ENCODE measurements at places on chromosomes 16 and 17. TPM values are rescaled to one million over a fixed set of nuclear protein-coding genes. Genes with fewer than 3 reads are reported as not detected.
A peak's percentile ranks its signal among the peaks of the same experiment; 100 is the strongest.

KCNAB3 gene
- 1.0 TPM for total RNA-seq

CD300H gene
- not detected for total RNA-seq

TM4SF5 gene
- not detected for total RNA-seq

RASL10B gene
- 23.1 TPM for total RNA-seq

MT1E gene
- total RNA-seq: 31.0 TPM

GFAP gene
- 4.0 TPM for total RNA-seq

HNF1B gene
- total RNA-seq: 0.04 TPM

- H3K27ac ChIP-seq: no peak overlapping the region
- no peaks in the 10 kb centered on the region for H3K4me1 ChIP-seq
- H3K36me3 ChIP-seq: no peaks in the 10 kb centered on the region
- no peak for DNase-seq
Observed at GRCh38 chr17:82881900-82882714, 42.3 kb upstream of the ZNF750 start.

DNA sequence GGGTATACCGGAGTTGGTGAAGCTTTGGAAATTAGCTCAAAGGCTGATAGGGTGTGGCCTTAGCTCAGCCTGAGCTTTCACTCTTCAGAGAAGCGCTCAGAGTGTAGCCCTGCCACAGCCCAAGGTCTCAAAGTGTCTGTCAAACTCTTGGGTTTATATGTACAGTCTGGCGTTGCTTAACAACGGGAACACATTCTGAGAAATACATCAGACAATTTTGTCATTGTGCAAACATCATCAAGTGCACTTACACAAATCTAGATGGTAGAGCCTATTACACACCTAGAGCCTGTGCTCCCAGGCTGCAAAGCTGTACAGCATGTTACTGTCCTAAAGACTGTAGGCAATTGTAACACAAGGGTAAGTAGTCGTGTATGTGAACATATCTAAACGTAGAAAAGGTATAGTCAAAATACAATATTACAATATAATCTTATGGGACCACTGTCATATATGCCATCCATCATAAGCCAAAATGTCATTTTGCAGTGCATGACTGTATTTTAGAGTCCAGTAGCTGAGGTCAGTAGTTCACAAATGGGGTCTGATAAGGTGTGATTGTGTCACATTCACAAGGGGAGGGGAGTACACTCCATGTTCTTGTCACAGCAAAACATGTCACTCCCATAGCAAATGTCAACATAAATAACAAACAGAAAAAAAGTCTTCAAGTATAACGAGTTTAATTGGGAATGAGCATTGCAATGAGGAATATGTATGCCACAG lies 20.6 kb downstream of the CHAD start:
- H3K27me3 ChIP-seq: no peaks in the 10 kb centered on the region
- no peak overlapping the region for H3K27ac ChIP-seq
- no peak for DNase-seq
- peaks cover 9% of the 10 kb centered on the region for H3K4me1 ChIP-seq
- no peak overlapping the region for H3K4me3 ChIP-seq

DNA sequence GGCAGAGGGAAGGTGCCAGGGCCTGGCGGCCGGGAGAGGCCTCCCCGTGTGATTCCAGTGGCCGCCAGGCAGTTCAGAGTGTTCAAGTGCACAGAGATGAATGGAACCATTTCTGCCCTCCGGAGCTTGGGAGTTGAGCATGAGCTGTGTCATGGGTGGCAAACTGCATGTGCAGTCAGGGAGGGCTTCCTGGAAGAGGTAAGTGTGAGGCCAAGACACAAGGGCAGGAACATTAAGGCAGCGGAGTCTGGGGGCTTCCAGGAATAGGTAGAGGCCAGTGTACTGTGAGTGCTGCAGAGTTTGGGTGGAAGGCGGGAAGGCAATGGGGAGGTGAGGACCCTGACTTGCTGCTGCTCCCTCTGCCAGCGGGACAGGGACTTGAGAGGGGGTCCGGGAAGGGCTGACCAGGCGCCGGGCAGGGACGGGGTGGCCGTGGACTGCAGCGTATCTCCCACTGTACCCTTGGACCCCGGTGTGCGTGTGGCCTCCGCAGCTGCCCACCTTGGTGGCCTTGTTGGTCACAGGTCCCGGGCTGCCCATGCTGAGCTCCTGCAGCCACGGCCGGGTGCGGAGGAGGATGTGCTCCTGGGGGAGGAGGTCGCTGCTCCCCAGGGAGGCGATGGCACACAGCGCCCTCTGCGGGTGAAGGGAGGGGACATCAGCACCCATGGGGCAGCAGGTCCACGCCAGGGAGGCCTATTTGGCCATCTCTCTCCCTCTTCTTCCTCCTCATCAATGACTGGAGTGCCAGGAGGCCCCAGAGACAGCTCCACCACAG lies 7.5 kb upstream of the CEP131 start:
- H3K4me1 ChIP-seq: no peaks in the 10 kb centered on the region
- peak; percentile 50 for DNase-seq
- H3K36me3 ChIP-seq: no peaks in the 10 kb centered on the region
- no peaks in the 10 kb centered on the region for H3K27me3 ChIP-seq

GRCh38 chr17:39600997-39601597 lies 6.6 kb downstream of the NEUROD2 start:
- peaks cover 100% of the 10 kb centered on the region for H3K27me3 ChIP-seq
- DNase-seq: peak; percentile 86
- peak overlapping the region; percentile 42 for H3K4me3 ChIP-seq
- no peaks in the 10 kb centered on the region for H3K36me3 ChIP-seq

DNA sequence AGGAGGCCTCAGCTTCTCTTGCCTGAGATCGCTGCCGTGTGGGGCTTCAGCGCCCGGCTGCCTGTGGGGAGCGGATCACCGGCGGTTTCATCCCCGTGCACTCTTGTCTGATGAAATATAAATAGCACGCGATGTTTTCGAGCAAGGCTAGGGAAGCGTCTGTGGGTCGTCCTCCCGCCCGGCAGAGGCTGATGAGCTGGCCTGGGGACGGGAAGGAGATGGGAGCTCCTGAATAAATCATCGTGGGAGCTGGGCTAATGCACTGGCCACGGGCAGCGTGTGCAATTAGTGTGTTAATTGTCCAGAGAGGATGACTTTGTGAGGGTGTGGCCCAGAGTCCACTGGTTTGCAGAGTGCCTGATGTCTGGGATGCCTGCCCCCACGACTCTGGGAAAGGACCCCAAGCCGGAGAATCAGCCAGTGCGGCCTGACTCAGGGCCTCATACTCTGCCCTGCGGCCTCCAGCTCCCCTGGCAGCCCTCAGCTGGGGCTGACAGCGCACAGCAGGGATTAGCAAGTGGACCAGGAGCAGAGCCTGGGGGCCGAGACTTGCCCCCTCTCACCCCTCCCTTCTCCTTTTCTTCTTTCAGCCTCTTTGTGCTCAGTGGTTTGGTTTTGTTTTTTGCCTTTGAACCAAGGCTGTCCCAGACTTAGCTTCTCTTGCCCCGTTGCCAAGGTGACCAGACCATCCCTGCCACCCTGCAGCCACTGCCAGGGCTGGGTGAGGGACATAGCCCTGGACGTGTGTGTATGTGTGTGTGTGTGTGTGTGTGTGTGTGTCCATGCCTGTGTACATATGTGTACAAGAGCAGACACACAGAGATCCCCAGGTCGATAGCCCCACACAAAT lies 21.4 kb downstream of the KCNJ12 start:
- H3K27ac ChIP-seq: no peak overlapping the region
- H3K36me3 ChIP-seq: no peaks in the 10 kb centered on the region
- H3K4me3 ChIP-seq: no peak overlapping the region
- H3K4me1 ChIP-seq: no peaks in the 10 kb centered on the region

GRCh38 chr17:64281962-64282752 lies 19.1 kb upstream of the TEX2 start:
- H3K4me3 ChIP-seq: no peak overlapping the region
- H3K4me1 ChIP-seq: no peaks in the 10 kb centered on the region
- H3K27ac ChIP-seq: no peak overlapping the region
- peak; percentile 84 for DNase-seq

GRCh38 chr16:56048425-56049105 lies 142.7 kb upstream of the GNAO1 start:
- no peak overlapping the region for H3K27ac ChIP-seq
- DNase-seq: no peak
- H3K4me3 ChIP-seq: no peak overlapping the region
- no peaks in the 10 kb centered on the region for H3K27me3 ChIP-seq
- H3K36me3 ChIP-seq: no peaks in the 10 kb centered on the region

- DNase-seq: no peak
- H3K27ac ChIP-seq: no peak overlapping the region
- 0 out of 2 replicates have a peak, but pooled peaks cover 7% of the 10 kb centered on the region for H3K27me3 ChIP-seq
- H3K36me3 ChIP-seq: no peaks in the 10 kb centered on the region
- no peak overlapping the region for H3K4me3 ChIP-seq
Observed at GRCh38 chr16:2926650-2926999, 14.9 kb downstream of the FLYWCH1 start.

DNA sequence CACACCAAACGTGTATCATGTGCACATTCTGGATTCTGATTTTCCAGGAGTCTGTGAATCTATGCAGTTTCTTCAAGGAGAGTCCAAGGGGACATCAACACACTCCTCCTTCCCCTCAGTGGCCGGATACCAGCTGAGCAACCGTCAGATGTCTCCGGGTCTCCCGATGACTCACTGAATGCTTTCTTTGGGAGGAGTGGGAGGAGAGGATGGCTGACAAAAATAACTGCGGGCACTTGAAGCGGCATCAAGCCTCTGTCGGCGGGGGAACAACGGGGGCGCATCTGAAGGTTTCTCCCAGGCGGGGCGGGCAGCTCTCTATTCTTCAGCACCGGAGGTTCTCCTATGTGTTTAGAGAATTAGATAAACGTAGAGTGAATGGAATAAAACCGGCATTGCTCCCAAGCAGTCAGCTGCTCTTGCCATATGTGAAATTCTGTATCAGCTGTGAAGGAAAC lies 24.6 kb upstream of the LRRC75A start:
- H3K4me1 ChIP-seq: peaks cover 12% of the 10 kb centered on the region
- no peak overlapping the region for H3K4me3 ChIP-seq
- DNase-seq: no peak
- H3K36me3 ChIP-seq: no peaks in the 10 kb centered on the region

DNA sequence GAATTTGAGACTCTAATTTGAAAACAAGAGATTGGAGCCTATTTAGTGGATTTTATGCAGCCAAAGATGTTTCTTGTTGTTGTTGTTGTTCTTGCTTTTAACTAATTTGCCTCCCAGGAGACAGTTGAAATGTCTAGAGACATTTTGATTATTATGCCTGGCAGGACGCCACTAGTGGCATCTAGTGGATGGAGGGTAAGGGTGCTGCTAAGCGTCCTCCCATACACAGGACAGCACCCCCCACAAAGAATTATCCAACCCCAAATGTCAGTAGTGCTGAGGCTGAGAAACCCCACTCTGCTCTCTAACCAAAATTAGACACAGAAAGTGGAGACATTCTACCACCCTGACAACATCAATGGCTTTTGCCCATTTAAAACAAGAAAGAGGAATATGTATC lies 15.4 kb upstream of the HSBP1 start:
- H3K27me3 ChIP-seq: no peaks in the 10 kb centered on the region
- DNase-seq: no peak
- H3K4me1 ChIP-seq: no peaks in the 10 kb centered on the region
- H3K36me3 ChIP-seq: no peaks in the 10 kb centered on the region

DNA sequence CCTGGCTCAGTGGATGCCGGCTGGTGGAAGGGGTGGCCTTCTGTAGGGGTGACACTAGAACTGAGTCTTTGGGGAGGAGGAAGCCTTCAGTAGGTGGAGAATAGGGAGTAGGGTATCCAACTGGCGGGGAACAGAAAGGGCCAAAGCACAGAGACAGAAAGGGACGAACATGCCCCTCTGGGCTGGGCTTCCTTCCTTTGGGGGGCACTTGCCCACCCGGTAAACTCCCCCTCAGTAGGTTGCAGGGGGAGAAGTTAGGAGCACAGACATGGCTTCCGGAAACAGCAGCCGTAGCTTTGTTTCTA lies 774 bp downstream of the ENGASE start:
- no peak overlapping the region for H3K27ac ChIP-seq
- peak overlapping the region; percentile 74 for H3K4me3 ChIP-seq
- peaks cover 3% of the 10 kb centered on the region for H3K36me3 ChIP-seq
- no peaks in the 10 kb centered on the region for H3K27me3 ChIP-seq
- no peak for DNase-seq
- H3K4me1 ChIP-seq: peaks cover 7% of the 10 kb centered on the region

DNA sequence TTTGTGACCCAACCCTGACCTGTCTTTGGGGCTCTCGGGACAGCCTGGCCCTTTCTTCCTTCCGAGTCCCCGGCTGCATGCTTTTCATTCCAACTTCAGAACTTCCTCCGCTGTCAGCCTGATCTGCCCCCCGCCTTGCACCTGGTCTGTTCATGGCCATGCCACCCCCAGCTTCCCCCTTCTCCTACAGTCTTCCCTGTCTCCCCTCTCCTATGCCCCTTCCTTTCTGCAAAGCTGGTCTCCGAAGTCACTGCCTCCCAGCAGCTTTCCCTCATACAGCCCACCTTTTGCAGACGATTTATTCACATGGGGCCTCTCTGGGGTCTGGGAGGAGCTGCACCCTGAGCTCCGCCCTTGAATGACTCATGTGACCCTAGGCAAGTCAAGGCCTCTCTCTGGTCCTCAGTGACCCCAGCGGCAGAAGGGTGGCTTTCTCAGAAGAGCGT lies 47.1 kb upstream of the SDK2 start:
- no peaks in the 10 kb centered on the region for H3K36me3 ChIP-seq
- DNase-seq: peak; percentile 46
- H3K27me3 ChIP-seq: no peaks in the 10 kb centered on the region
- no peak overlapping the region for H3K4me3 ChIP-seq
- no peak overlapping the region for H3K27ac ChIP-seq

DNA sequence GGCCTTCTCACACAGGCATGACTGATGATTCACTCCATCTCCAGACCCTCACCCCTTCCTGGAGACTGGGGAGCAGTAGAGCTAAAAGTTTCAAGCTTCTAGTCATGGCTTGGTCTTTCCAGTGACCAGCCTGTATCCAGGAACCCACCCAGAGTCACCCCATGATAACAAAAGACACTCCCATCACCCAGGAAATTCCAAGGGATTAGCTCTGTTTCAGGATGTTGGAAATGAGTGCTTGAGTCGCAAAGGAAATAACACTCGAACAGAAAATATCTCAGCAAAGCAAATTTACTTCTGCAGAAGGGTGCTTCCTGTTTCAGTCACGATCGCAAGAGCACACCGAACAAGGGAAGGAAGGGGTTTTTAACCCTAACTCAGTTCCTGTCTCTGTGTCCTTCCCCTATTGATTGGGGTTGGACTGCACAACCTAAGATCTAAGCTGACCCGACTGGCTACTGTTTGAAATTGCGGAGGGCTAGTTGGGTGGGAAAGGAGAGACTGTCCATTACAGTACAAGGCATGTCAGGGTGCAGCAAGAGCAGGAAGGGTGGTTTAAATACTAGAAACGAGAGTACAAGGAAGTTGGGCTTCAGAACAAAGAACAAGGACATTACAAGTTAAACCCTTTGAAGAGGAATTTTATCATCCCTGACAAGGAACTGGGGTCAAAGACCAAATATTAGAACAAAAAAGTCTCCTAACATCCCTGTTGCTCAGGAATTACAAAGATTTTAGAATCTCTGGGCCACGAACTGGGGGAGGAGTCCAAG lies 224.4 kb upstream of the CACNG5 start:
- no peak overlapping the region for H3K4me3 ChIP-seq
- no peaks in the 10 kb centered on the region for H3K36me3 ChIP-seq
- no peak overlapping the region for H3K27ac ChIP-seq
- no peaks in the 10 kb centered on the region for H3K27me3 ChIP-seq
- H3K4me1 ChIP-seq: no peaks in the 10 kb centered on the region
- DNase-seq: no peak
